ENCODE measurements at places on chromosomes 2 and 18.
A peak's percentile ranks its signal among the peaks of the same experiment; 100 is the strongest.

GRCh38 chr2:13819896-13820295, 812.6 kb upstream of the LRATD1 start:
- no peak for DNase-seq

GRCh38 chr2:19357402-19358241, 801 bp downstream of the OSR1 start:
- DNase-seq: no peak

DNA sequence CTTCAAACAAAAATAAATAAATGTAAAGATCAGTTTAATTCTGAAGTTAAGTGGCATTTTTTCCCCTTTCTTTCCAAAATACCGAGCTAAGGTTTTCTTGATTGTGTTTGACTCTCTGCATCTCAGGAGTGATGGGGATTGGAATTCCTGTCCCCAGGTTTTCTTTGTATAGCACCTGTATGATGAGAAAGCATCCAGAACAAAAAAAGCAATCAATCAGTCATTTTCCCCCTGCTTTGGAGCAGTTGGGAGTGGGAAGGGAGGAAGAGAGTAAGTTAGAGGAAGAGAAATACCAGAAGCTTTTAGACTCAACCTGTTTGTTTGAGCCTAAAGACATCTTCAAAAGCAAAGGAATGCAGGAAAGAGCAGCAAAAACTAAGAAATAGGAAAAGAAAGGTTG, 88.5 kb downstream of the RIF1 start:
- DNase-seq: no peak

DNA sequence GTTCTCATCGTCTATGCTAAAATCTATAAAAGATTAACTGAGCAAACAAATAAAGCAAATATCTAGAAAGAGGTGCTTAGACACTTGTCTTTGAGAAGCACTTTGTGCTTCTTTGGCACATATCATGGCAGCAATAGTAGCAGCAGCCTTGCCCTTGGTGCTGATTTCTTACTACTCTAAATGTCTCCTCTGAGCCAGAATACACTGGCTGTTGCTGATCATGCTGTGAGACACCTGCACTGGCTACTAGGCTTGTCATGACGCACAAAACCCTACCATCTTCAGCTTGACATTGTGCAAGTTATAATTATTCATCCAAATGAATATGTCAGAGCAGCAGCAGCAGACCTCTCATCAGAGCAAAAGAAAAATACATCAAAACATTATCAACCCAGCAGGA, 46.7 kb downstream of the FANCL start:
- DNase-seq: no peak

GRCh38 chr2:157492189-157492773, 48.4 kb upstream of the CYTIP start:
- peak; percentile 56 for DNase-seq

DNA sequence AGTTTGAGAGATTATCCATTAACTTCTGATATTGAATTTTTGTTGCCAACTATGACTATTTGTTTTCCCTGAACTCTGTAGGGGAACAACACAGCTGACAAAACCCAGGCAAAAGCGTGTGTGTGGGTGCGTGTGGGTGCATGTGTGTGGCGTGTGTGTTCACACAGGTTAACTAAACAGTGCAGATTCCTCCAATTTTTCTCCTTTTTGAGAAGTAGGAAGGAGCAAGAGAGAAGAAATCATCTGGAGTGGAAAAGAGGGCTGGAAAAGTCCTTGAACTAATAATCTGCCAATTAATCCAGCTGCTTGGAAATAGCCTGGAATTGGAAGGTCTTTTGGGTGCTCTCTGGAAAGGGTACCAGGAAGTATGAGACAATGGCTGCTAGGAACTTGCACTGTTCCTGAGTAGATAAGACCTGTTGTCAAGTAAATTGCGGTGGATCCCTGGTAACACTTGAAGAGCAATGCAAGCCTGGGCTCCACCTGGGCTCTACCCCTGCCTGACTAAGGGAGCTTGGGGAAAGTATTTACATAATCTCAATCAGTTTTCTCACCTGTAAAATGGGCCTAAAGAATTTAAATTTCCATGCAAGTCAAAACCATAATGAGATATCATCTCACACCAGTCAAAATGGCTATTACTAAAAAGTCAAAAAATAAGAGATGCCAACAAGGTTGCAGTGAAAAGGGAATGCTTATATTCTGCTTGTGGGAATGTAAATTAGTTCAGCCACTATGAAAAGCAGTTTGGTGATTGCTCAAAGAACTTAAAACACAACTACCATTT, 40.5 kb upstream of the IL1R1 start:
- DNase-seq: peak; percentile 56
